Esophagus squamous epithelium (tissue), 5 donors: ENCODE measurements at places on chromosomes 5 and 9.

- no peak for DNase-seq
Observed at GRCh38 chr9:132243156-132244074, 81.6 kb downstream of the NTNG2 start.

DNA sequence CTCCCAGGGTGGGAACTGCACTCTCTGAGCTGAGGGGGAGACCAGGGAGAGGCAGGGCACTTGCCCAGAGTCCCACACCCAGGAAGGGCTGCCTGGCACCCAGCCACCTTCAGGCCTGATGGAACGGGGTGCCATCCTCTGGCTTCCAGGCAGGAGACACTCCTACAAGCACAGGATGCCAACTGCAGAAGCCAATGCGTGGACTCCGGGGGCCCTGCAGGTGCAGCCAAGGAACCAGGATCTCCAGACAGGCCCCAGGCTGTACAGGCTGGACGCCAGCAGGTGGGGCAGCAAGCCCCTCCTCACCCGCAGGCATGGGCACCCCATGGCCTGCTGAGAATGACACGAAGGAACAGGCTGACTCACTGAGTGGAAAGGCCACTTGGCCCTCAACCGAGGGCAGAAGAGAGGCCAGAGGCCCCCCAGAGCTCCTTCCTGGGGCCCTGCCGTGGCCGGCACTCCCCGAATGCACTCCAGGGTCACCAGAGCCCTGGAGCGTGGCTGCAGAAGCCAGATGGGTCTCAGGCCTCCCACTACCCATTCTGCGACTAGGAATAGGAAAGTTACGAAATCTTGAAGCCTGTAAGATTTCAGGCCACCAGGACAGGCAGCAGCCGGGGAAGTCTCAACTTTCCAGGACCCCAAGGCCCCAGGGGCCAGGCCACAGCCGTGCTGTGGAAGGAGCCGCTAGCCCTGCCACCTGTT, 15.7 kb downstream of the NACC2 start:
- DNase-seq, result no peak

DNA sequence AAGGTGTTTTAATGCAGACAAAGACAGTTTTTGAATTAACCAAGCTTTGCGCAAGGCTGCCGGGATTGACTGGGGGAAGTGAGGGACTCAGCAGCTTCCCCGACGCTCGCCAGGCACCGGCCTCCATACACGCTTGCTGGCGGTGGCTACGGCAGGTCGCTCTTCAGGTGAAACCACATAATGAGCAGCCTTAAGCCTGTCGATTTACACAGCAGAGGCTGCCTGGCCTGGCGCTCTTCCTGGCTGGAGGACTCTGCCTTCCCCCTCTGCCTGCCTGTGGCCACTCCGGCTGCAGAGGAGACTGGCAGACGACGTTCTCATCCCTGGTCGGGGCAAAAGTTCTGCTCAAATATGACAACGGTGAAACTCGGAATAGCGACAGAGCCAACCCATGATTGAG, 9.0 kb upstream of the NOTCH1 start:
- DNase-seq, result no peak

DNA sequence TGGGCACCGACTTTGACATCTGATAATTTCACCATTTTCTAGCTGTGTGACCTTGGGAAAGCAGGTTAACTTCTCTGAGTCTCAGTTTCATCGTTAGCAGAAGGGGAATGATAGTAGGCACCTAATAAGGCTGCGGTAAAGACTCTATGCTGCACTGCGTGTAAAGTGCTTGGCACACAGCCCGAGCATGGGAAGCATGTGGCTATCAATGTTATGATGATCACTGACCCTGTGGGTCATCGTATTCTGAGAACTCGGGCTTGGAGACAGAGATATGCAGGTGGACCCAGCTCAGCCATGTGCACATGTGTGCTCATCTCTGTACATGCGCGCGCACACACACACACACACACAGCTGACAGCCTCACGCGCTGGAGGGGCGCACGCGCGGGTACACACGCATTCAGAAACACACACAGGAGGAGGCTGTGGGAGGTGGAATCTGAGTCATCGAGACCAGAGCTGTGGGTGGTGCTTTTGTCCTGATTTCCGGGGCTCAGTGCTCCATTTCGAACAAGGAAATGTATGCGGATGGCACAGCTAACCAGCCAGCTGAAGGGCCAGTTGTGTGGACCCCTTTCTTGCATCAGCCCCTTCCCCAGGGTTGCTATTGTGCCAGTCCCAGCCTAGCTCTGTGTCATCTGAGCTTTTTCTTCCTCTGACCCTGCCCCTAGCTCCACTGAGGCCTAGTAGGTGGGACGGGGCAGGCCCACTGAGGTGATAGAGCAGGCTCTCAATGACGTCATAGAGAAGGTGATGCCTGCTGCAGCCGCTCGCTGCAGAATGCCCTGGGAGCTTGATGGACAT, 11.1 kb upstream of the ARAP3 start:
- no peak for DNase-seq

- no peak for DNase-seq
Observed at GRCh38 chr5:53970475-53970874, 339.9 kb downstream of the ARL15 start.
